Activated T-helper 1 cell treated with anti-CD3 and anti-CD28 coated beads, Interleukin-2, amount 50 U/mL, for 16 hours (primary cell): ENCODE measurements at places on chromosomes 7 and 10.

GRCh38 chr10:71078454-71079145, 133.8 kb upstream of the UNC5B start:
- no peak for DNase-seq

- no peak for DNase-seq
Measured at GRCh38 chr7:47477191-47478016, 104.5 kb downstream of the TNS3 start.

DNA sequence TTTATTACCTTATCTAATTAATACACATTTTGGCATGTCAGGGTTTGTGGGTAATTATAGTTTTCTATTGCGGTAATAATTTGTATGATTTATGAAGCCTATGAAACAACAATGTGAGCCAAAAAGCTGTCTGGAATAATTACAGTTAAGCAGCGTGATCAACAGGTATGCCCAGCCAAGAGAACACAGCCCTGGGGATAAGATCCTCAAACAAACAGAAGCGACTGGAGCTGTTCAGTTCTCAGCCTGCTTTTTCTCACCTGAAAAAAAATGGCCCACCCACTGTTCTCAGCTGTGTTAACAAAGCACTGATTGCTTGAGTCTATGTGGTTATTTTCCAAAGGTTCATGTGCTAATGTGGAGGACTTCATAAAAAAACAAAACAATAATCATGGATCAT, 855.8 kb downstream of the GATA3 start:
- no peak for DNase-seq

GRCh38 chr10:132065491-132066105, at the start of gene JAKMIP3:
TSS of gene JAKMIP3 (plus strand) at chr10:132065946. CDS start at chr10:132104809, 38,863 bp downstream.
- no peak for DNase-seq

GRCh38 chr10:112203328-112204076, 19.9 kb upstream of the GPAM start:
- no peak for DNase-seq

GRCh38 chr7:37663693-37664092, 19.9 kb upstream of the GPR141 start:
- no peak for DNase-seq

DNA sequence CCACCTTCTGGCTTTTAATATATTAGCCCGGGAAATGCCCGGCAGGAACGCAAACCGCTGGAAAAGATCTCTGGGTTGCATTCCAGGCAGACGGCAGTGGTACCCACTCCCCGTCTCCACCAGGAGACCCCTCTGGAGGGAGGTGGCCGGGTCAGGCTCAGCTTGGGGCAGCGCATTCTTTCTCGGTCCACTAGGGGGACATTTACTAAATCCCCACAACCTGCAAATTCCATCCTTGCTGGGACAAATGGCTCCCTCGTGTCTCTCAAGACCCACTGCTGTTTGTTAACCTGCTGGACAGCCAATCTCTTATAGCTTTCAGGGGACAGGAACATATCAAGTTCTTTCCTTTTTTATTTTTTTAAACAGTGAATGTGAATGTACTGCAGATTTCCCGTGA, 45.8 kb upstream of the CARD11 start:
- DNase-seq = no peak

GRCh38 chr10:108673741-108674140, 1249.6 kb downstream of the XPNPEP1 start:
- DNase-seq = no peak

DNA sequence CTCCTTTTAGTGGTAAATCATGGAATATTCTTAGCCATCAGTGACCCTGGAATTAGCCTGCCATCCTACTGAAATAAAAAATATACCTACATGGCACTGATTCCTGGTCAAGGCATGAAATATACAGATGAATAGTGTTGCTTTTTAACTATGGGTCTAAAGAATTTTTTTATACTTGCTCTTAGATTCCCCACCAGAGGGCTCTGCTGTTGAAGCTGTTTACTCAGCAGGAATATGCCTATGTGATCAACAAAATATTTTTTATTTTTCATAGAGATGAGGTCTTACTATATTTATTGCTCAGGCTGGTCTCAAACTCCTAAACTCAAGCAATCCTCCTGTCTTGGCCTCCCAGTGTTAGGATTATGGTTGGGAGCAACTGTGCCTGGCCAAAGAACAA, 13.5 kb downstream of the ZC3HC1 start:
- DNase-seq = no peak

DNA sequence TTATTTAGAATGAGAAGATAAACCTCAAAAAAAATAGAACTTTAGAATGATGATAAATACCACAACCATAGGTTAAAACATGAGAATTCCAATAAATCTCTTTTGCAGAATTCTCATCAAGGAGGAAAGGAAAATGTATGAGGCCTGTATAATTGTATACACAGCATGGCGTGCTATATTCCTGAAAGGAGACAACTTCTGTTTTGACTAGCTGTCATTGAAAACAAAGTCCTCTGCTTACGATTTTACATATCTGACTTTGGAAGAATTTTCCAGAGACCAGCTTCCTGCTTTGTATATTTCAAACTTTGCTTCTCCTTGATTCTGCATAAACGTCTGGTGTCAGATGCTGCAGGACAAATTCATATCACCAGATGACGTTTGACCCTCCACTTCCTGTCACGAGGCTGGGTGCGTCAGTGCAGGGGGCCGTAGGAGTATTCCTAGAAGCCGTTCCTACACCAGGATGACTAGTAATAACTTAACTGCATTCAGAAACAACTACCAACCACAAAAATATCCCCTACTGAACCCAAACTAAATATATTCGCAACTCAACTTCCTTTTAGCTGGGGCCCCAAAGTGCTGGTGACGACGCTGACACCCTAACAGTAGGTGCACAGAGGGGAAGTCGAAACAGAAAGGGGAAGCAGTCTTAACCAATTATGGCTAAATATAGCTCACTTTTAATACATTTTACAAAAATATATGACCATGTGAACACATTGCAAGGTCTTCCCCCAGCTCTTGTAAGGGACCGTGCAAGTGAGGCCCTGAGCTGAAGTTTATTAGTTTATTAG, 178.6 kb upstream of the INHBA start:
- DNase-seq = peak; percentile 59

- DNase-seq = no peak
Measured at GRCh38 chr7:65371468-65371867, 2.2 kb upstream of the ZNF92 start.

GRCh38 chr10:112946649-112947048, 3.4 kb upstream of the TCF7L2 start:
- DNase-seq = no peak

DNA sequence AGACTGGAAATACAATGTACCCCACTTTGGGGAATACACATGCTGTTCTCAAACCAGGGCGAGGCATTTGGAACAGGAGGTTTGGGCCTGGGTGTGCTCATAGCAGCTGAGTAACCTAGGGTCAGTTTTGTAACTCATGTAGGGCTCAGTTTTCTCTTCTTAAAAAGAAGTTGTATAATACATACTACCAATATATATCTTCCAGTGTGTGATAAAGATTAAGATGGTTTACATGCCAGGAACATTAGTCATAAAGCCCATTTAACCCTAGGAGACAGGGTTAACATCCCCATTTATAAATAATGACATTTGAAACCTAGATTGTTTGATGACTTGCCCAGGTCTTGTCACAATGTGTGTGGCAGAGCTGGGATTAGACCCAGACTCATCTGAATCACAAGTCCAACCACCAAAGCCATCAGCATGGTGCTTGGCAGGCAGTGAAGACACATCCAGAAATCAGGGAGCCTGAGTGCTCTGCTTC, 6.0 kb downstream of the AKR1B10 start:
- DNase-seq = no peak

DNA sequence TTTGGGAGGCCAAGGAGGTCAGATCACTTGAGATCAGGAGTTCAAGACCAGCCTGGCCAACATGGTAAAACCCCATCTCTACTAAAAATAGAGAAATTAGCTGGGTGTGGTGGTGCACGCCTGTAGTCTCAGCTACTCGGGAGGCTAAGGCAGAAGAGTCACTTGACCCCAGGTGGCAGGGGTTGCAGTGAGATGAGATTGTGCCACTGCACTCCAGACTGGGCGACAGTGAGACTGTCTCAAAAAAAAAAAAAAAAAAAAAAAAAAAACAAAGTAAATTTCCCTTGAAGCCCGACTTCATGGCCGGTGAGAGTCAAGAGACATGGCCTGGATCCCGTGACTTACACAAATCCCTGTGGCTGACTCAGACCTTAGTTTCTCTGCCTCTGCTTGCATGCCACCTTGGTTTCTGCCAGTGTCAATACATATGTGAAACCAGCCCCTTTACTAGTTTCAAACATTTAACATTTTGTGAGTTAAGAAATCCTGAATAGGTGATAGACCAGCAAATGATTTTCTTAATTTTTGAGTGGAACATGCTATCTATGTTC, 62.8 kb downstream of the ZEB1 start:
- no peak for DNase-seq

DNA sequence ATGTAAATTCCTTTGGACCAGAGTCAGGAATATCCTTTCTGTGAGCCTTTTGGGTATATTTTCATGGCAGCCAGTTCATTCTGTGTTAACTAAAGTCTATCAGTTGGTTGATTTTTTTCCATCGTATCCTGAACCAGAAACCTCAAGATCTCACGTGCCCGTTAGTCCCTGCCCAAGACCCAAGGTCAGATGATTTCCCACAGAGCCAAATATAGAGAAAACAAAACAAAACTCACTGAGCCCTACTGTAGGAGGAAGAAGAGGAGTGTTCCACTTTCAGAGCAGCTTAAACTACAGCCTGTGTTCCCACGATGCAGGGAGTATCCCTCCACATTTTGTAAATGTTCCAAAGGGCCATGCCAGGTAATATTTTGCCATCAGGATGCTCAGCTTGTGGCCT, 96.0 kb upstream of the ADO start:
- no peak for DNase-seq

GRCh38 chr10:110357252-110357780, 52.6 kb upstream of the SMNDC1 start:
- peak; percentile 24 for DNase-seq

GRCh38 chr10:103692952-103693811, 162.2 kb downstream of the SH3PXD2A start:
- peak; percentile 22 for DNase-seq

DNA sequence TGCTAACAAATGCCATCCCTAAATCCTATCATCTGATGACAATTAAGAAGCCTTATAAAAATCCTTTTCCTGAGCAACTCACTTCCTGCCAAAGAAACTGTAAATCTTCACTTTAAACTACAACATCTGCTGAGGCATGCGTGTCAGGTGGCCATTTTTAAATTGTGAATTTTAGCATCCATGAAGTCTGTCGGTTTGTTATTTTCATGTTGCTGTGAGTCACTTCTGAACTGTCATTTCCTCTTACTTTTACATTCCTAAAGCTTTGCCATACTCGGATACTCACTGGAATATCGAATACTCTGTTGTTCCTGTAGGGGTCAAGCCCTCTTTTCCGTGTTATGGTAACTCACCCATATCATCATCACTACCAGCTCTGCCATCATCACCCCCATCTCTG, 34.3 kb upstream of the TMEM26 start:
- no peak for DNase-seq

DNA sequence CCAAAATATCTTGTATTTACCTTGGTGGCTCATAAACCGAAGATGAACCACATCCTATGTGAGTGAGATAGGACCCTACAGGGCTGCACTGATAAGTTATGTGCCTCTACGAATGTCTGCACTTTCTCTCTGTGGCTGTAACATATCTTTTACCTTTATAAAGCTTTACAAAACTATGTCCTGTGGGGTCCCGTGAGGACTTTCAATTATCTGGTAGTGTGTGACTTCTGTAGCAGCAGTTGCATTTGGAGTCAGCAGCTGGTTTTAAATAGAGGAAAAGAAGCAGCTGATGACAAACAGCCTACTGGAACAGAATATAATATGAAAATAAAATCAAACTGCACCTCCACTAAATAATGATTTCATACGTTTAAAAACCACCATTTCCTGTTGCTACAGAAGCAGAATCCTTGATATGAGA, 222.4 kb upstream of the GNAI1 start:
- no peak for DNase-seq

DNA sequence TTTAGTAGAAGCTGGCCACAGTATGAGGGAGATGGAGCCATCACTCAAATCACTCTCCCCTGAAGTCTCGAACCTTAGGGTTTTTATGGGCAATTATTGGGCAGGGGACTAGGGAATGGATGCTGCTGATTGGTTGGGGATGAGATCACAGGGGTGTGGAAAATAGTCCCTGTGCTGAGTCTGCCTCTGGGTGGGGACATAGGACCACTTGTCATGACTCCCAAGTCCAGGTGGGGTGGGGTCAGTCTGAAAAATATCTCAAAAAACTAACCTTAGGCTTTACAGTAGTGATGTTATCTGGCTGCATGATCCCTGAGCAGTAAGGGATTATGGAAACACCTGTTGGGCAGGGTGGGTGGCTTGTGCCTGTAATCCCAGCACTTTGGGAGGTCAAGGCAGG, 98.6 kb downstream of the XRCC2 start:
- no peak for DNase-seq

DNA sequence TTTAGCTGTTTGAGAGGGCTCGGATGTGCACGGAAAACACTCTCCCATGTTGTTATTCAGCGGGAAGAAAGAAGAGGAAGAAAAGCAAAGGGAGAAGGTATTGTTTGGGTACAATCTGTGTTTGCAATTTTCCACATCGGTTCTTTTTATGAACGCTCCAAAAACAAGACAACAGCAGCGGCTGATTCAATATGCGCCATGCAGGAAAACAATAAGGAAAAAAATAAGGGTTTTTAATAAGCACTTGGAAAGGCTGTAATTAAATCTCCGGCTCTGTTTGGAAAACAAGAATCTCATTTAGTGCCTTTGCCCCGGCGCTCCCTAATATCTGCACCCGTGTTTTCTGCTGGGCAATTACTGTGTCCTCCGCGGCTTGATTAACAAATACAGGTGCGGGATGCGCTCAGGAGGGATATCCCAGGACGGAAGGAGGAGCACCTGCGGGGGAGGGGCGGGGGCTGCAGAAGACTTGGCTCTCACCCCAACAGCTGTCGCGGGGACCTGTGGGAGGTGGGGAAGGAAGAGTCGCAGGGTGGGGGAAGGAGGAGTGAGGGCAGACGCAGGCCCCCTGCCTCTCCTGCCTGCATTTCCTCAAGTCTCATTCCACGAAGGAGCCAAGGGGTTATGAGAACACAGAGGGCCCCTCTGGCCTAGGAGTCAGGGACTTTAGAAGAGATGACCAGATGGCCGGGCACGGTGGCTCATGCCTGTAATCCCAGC, 181.5 kb upstream of the PODXL start:
- DNase-seq = no peak

GRCh38 chr10:35822316-35822715, 180.2 kb upstream of the FZD8 start:
- no peak for DNase-seq
